ENCODE measurements at places on chromosomes 4 and X. TPM values are rescaled to one million over a fixed set of nuclear protein-coding genes. Genes with fewer than 3 reads are reported as not detected.

DNA sequence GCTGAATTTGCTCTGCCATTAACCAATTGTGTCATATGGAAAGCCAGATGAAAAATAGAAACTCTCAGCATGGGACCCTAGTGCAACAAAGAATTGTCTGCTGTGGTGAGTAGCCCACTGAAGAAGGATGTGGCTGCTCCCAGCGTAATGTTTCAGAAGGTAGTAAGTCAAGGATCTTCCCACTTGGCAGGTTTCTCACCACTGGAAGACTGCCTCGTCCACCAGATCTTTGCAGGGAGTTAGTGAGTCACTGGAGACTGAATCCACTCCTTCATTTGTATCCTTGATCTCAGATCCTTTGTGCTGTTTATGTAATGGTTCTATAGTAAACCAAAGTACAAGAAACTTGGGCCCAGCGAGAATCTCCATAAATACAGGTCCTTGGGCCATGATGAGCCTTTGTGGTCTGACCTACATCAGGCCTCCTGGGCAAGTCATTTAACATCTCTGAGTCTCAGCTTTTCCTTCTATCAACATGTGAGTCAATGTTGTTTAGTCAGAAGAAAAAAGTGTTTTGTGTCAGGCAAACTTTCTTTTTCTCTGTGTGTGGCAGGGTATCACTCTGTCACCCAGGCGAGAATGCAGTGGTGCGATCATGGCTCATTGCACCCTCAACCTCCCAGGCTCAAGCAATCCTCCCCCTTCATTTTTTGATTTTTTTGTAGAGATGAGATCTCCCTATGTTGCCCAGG lies 78.0 kb upstream of the CCDC160 start:
- DNase-seq: no peak

- DNase-seq: peak; percentile 67
Measured at GRCh38 chr4:122458625-122459024, 2.1 kb upstream of the IL2 start.

GRCh38 chrX:84186603-84187532 lies 1.1 kb downstream of the RPS6KA6 start:
- DNase-seq: peak; percentile 21

DNA sequence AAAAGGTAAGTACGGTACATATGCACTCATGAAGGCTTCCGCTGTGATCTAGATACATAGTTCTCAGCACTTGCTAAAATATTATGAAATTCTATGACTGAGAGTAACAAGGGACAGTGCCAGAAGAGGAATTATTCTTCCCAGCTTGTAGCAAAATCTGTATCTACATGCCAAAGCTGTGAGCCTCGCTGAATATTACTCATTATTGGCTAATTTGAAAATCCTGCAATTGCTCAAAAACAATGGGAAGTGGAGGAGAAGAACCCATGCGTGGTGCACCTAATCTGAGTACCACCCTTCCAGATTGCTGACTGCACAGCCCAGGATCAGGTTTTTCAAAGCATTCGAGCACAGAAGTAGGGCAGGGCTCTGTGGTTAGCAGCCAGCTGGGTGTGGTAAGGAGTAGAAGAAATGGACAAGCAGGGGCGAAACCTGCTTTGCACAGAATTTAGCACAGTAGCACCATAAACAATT lies 17.4 kb upstream of the PDCL2 start:
- DNase-seq: peak; percentile 85

GRCh38 chr4:77154065-77154464 lies 2.9 kb upstream of the CCNG2 start:
- no peak for DNase-seq

- DNase-seq: no peak
Measured at GRCh38 chr4:102754044-102754443, 6.7 kb downstream of the MANBA start.

DNA sequence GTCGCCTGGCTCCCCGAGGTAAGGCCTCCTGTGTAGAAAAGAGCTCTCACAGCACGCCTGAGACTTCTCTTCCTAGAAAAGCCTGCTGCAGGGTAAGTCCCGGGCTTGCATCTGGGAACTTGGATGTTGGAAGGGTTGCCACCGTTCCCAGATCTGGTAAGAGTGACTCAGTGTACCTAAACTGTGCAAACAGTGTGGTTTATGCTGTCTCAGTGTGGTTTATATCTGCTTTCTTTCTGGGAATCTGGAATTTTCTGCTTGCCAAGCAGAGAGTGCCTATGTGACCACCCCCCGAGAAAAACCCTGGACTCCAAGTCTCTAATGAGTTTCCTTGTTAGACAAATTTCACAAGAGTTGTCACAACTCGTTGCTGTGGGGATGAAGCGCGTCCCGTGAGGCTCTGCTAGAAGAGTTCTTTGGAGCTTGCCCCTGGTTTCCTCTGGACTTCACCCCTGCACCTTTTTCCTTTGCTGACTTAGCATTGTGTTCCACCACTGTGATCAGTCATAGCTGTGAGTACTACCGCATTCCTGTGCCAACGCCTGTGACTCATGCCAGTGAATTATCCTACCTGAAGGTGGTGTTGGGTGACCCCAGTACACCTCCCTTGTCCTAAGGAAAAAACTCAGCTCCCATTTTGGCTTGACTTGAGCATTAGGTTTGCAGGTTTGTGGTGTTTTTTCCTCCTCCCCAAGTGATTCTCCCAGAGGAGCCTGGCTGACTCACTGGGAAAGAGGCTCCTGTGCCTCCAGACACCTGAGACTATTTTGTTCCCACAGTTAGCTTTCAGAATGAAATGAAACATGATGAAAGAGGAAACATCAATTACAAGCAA lies 14.5 kb downstream of the SLC2A9 start:
- peak; percentile 51 for DNase-seq

DNA sequence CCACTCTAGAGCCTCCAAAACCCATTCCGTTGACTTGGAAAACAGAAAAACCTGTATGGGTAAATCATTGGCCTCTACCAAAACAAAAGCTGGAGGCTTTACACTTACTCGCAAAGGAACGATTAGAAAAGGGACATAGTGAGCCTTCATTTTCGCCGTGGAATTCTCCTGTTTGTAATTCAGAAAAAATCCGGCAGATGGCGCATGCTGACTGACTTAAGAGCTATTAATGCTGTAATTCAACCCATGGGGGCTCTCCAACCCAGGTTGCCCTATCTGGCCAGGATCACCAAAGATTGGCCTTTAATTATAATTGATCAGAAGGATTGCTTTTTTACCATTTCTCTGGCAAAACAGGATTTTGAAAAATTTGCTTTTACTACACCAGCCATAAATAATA lies 60.8 kb downstream of the ZNF732 start:
- peak; percentile 43 for DNase-seq

GRCh38 chr4:161134795-161135194 lies 1029.0 kb downstream of the FSTL5 start:
- DNase-seq: no peak

DNA sequence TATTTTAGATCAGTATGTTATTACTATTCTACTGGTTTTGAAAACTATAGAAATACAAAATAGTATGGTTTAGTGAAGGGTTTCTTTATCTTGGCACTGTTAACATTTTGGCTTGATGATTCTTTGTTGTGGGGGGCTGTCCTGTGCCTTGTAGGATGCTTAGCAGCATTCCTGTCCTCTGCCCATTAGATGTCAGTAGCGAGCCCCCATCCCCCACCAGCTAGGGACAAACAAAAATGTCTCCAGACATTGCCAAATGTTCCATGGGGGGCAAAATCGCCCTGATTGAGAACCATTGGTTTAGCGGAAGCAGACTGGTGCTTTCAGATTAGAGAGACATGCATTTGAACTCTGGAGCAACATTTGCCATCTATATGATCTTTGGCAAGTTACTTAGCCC lies 23.3 kb downstream of the SPARCL1 start:
- no peak for DNase-seq

DNA sequence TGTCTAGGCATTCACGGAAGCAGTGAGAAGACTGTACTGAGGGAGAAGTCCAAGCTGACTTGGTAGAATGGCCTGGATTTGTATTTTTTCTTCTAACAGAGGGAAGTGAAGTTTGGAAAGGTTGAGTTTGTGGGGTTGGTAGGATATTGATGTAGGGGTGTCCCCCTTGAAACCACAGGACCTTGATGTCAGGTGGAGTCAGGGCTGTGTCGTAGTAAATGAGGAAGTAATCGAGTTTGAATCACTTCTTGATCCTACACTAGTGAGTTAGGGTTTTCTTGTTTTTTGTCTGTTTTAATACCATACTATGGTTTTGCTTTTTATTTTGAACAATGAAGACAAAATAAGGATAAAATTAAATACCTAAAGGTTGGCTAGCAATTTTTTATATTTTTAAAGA lies 30.1 kb upstream of the ANAPC4 start:
- DNase-seq: no peak

The TMEM271 gene
- not detected for total RNA-seq

The TCEAL7 gene
- 17.1 TPM for total RNA-seq

The ARHGAP36 gene
- total RNA-seq: not detected

The TBC1D25 gene
- 8.2 TPM for total RNA-seq

The HERC6 gene
- 0.51 TPM for total RNA-seq

The CAMK2D gene
- 104 TPM for total RNA-seq

The ARAP2 gene
- total RNA-seq: not detected

The BMX gene
- total RNA-seq: not detected

The SHISA3 gene
- not detected for total RNA-seq

The DSPP gene
- total RNA-seq: not detected

All from GM23248 (cell line).